Activated CD4-positive, alpha-beta memory T cell treated with anti-CD3 and anti-CD28 coated beads, Interleukin-2, amount 10 ng/mL, durations not matched to agents 7 days and 5 days (primary cell): ENCODE measurements at places on chromosomes 1 and 21. TPM values are rescaled to one million over a fixed set of nuclear protein-coding genes. Genes with fewer than 3 reads are reported as not detected.

- no peak overlapping the region for H3K4me3 ChIP-seq
- no peaks in the 10 kb centered on the region for H3K27me3 ChIP-seq
- H3K4me1 ChIP-seq, result no peaks in the 10 kb centered on the region
- H3K36me3 ChIP-seq, result no peaks in the 10 kb centered on the region
These were observed 397.2 kb downstream of the NEGR1 start for GRCh38 chr1:71885171-71885570.

DNA sequence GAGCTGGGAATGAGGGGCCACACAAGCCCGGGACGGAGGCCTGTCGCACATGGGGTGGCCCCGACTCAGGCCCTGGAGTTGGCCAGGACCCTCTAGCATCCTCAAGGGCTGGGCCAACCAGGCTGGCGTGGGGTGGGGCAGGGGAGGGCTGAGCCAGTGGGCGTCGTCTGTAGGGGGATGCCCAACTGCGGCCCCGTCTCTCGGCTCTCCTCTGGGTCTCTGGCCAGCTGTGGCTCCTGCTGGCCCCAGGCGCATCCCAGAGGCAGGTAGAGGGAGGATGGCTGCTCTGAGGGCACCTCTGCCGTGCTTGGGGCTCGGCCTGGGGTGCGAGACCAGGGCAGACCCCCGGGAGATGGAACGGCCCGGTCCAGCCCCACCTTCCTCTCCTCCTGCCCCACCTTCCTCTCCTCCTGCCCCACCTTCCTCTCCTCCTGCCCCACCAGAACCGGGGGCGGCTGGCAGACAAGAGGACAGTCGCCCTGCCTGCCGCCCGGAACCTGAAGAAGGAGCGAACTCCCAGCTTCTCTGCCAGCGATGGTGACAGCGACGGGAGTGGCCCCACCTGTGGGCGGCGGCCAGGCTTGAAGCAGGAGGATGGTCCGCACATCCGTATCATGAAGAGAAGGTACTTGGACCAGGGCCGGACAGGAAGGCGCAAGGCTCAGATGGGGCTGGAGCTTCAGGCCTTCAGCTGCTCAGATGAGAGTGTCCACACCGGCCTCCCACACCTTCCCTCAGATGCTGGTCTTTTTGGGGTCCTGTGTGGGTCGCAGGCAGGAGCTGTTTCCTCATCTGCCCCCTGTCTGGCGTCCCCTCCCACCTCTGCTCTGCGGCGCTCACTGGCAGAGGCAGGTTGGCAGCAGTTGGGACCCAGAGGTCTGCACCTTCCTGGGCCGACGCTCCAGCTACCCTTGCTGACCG is 6.2 kb downstream of the SAMD11 start:
- H3K27me3 ChIP-seq, result peaks cover 23% of the 10 kb centered on the region
- no peak overlapping the region for H3K4me3 ChIP-seq
- DNase-seq, result no peak
- no peak overlapping the region for H3K27ac ChIP-seq
- H3K36me3 ChIP-seq, result no peaks in the 10 kb centered on the region

Gene PLA2G2D
- total RNA-seq, result not detected

Gene CFHR4
- not detected for total RNA-seq

DNA sequence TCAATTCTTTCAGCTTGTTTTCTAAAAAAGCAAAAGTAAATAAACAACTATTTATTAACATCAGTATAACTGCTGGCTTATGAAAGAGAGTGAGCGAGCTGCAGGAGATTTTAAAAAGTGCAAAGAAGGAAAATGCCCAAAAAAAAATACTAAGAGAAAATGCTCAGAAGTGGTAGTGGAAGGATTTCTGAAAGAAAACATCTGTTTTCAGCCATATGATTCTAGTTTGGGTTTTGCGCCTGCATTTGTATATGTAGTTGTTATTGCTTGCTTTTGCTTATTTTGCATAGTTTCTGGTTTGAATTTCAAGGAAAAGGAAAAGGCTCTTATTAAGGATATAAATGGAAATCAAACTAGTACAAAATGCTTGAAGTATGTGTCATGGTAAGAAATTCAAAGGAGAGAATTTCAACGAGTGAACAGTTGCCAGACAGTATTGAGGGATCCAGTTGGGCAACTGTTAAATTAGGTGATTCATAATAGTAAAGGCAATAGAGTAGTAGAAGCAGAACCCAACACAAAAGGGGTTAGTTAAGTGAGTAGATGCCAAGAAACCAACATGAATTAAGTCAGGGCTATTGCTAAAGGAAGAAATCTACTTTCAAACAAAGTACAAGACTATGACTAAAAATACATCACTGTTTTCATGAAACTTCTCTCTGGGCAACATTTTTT is 1.2 kb downstream of the GBP5 start:
- peaks cover 71% of the 10 kb centered on the region for H3K4me1 ChIP-seq
- peak overlapping the region; percentile 98 for H3K27ac ChIP-seq
- H3K4me3 ChIP-seq, result peak overlapping the region; percentile 99
- DNase-seq, result no peak

DNA sequence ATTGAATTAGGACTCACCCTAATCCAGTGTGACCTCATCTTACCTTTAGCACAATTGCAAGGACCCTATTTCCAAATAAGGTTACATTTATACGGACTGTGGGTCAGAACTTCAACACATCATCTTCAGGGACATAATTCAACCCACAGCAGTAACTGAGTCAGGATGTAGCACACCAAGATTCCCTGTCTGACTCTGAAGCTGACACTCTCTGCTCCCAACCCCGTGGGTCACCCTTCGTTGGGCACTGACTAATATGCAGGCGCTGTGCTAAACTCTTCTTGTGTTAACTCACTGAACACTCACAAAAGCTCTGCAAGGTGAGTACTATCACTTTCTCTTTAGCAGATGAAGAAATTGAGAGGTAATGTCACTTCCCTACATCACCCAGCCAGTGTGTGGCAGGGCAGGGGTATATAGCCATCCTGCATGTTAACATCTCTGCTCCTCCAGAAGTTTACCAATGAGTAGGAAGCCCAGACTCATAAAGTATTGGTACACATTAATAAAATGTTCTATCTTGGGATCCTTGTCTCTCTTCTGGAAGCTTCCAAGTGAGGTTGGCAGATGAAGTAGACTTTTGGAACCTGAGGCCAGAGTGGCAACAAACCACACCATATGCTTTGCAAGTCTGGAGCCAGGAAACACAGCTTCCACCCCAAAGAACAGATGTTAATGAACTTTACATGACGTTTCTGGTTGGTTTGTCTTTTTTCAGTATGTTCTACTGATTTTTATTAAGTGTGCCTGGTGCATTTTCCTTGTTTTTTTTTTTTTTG is 139.2 kb upstream of the KLHDC7A start:
- no peak for DNase-seq
- no peaks in the 10 kb centered on the region for H3K4me1 ChIP-seq
- no peak overlapping the region for H3K4me3 ChIP-seq
- H3K27ac ChIP-seq, result no peak overlapping the region

GRCh38 chr1:153547560-153548551 is 1.2 kb downstream of the S100A3 start:
- H3K27ac ChIP-seq, result peak overlapping the region; percentile 59
- DNase-seq, result no peak
- H3K27me3 ChIP-seq, result peaks cover 3% of the 10 kb centered on the region
- no peak overlapping the region for H3K4me3 ChIP-seq
- H3K4me1 ChIP-seq, result peaks cover 65% of the 10 kb centered on the region
- H3K36me3 ChIP-seq, result peaks cover 28% of the 10 kb centered on the region

Gene KIF14
- total RNA-seq, result 28.3 TPM

GRCh38 chr1:180193141-180194047 is 36.7 kb upstream of the LHX4 start:
- DNase-seq, result no peak
- no peaks in the 10 kb centered on the region for H3K27me3 ChIP-seq
- no peak overlapping the region for H3K27ac ChIP-seq
- H3K4me1 ChIP-seq, result peaks cover 15% of the 10 kb centered on the region
- no peak overlapping the region for H3K4me3 ChIP-seq
